ENCODE measurements at places on chromosomes 12 and 14.

- no peak for DNase-seq
These were observed 25.3 kb upstream of the FLVCR2 start for GRCh38 chr14:75553157-75553556.

DNA sequence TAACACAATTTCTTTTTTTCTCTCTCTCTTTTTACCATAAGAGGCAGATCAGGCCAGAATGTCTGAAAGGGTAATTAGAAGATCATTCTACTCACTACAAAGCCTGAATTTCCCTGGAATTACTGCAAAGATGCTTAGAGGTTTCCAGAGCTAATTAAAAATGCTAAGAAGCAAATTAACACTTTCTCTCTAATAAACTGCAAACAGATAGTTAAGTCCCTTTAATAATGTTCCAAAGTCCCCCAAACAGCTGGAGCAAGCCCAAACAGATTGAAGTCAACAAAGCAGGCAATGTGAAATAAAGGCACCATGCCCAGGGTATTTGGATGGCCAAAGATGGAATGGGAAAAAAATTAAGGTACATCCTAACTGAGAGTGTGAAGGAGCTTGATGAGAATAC, 208.8 kb upstream of the LRFN5 start:
- DNase-seq, result no peak

DNA sequence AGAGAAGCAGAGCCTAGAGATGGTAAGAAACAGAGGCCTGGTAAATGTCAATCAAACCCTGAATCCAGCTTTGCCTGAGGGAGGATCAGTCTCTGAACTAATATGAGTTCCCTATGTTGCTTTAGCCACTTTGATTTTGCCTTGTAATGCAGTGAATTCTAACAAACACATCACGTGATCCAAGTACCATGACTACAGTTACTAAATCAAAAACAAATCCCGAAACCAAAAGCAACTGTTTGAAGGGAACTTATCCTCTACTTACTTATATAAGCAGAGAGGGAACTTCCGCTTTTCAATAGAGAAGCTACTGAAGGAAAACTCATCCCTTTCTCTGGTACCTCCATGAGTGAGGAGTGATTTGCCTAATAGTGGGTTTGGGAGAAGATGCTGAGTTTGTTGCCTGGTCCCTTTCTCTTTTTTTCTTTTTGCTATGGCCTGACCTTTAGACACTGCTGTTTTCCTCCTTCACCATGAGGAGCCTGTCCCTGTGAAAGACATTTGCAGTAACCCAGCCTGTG, 7.7 kb upstream of the PPTC7 start:
- DNase-seq, result no peak

- DNase-seq, result no peak
These were observed 262.5 kb upstream of the TMEM132C start for GRCh38 chr12:128004383-128004938.

- DNase-seq, result no peak
These were observed 12.3 kb downstream of the CRACR2A start for GRCh38 chr12:3740480-3741231.

GRCh38 chr12:21907948-21908837, 33.0 kb downstream of the ABCC9 start:
- DNase-seq, result no peak

DNA sequence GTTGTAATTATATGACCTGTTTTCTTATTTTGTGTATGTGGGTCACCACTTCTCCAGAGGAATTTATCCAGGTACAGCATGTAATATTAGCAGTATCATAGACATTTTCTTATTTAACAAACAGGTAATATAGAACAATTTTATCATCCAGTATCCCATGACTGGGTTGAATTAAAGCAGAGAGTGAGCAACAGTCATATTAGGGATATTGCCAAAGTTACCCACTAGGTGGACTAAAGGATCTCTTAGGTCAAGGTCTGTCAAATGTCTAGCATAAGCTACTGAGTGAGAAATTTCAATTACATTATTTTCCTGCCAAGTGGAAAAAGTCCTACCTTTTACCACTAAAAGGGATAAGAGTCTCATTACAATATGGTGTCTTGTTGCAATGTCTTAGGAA, 62.1 kb upstream of the TRIM9 start:
- no peak for DNase-seq

DNA sequence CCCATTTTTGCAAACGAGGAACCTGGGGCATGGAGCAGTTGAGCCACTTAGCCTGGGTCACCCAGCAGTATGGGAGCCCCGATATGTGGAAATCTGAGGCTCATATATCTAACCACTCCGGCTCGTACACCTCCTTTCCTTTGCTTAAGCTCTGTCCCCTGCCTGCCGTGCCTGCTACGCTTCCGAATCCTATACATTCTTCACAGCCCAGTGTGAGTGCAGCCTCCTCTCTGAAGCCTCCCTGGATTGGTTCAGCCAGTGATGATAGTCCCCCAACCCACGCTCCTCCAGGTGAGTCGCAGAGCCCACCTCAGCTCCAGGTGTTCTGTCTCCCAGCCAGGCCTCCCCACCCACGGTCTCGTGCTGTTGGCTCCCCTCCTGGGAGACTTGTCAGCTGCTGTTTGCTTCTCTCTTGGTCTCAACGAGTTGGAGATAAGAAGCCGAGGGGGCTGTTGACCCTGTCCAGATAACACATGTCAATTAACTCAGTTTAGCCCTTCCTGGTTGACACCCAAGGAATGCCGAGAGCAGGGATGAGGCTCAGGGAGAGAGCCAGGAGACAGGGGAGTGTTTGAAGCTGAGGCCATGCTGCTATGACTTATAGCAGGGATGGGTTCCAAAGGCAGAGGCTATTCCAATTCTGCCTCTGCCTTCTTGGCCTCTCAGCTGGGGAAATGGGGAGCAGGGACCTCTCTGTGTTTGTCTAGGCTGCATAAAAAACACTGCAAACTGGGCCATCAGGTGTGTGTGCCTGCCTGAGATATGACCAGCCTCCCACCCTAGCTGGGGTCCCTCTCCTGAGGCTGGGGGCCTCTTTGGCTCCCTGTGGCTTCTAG, 19.0 kb downstream of the SDSL start:
- DNase-seq, result no peak

- no peak for DNase-seq
These were observed 21.1 kb upstream of the LGALS3 start for GRCh38 chr14:55107766-55108554.

GRCh38 chr14:102464846-102465341, 44.7 kb downstream of the ANKRD9 start:
- DNase-seq, result no peak

DNA sequence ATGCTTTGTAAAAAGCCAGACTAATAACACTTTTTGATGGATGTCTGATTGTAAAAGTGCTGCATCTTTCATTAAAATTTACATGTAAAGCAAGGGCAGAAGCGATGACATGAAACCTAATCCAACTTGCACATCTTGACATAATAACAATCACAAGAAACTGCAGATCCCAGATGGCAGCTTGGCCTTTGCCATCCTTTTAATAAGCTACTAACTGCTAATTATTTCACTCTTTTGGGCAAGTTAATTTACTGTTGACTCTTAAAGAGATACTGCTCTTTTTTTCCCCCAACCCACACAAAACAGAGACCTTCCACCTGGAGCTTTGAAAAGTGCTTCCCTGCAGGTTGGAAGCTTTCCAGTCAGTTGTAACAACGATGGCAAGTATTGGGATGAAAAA, 137.5 kb downstream of the NRXN3 start:
- DNase-seq, result no peak

DNA sequence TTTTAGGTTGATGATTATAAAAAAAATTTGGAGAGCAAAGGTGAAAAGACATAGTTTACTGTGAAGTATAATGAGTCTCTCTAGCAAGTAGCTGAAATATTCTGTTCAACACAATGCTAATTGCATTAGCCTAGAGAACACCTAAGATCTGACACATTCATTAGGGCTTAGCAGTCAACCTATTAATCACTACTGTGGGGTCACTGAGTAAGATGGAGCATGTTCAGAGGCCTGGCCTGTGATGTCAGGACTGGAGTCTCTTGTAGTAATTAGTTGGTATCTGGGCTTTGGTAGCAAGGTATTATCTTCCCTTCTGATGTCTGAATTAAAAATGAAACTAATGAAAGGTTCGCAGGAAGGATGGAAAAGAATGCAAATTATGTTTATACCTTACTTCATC, 112.7 kb downstream of the SLC16A7 start:
- DNase-seq, result no peak

DNA sequence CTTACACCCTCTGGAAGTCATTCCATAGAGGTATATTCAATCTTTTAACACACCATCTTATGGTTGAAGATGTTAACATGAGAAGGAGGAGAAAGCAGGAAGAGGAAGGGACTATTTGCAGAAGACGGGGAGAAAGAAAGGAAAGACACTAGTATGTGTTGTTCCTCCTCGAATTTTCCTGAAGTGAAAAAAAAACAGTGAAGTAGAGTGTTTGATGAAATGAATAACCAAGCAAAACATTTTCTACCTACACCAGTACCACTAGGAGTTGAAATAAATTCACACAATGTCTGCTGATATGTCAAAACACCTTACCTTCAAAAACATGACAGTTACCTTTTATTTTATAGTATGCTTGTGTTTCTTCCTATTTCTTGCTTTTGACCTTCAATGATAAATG, 1.4 kb upstream of the CNOT2 start:
- DNase-seq, result no peak

- DNase-seq, result peak; percentile 46
These were observed 18.0 kb downstream of the TNFAIP2 start for GRCh38 chr14:103141117-103141796.

- no peak for DNase-seq
These were observed 1097.3 kb downstream of the SLC16A7 start for GRCh38 chr12:60693019-60693626.

GRCh38 chr12:18752947-18753346, 15.0 kb downstream of the CAPZA3 start:
- DNase-seq, result no peak

GRCh38 chr14:81402123-81402495, 2.0 kb upstream of the STON2 start:
- no peak for DNase-seq

DNA sequence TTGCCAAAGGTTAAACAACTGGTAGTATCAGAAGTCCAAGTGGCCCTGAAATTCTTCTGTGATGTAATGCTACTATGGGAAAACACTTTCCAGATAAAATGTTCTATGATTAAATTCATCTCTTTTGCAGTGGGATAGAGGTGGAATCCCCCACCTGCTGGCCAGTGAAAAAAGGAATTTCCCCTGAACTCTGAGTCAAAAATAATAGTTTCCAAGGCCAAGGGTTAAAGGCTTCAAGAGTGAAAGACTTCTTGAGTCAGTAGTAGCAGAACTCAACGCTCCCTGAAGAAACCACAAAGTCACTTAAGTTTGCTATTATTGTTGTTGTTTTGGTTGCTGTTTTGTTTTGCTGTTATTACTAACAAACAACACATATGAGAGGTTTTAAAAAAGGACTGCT, 330.8 kb downstream of the SOX5 start:
- DNase-seq, result no peak

DNA sequence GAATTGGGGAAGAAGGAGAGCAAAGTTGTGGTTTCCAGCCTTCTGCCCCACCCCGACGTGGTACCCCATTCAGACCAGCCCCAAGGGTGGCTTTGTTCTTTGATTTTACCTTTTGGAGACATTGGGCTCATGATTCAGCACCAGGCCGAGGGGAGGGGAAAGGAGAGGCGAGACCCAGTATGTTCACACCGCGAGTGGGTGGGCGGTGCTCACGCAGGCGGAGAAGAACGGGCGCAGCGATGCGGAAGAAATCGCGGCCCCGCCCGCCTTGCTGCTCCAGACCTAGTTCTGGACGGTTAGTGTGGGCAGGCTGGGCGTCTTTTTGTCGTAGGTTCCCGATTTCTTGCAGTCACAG, 963 bp downstream of the ATL1 start:
- peak; percentile 53 for DNase-seq

GRCh38 chr12:65171073-65171472, 1.7 kb downstream of the LEMD3 start:
- no peak for DNase-seq

- no peak for DNase-seq
These were observed 4.2 kb upstream of the DTD2 start for GRCh38 chr14:31461545-31461944.

DNA sequence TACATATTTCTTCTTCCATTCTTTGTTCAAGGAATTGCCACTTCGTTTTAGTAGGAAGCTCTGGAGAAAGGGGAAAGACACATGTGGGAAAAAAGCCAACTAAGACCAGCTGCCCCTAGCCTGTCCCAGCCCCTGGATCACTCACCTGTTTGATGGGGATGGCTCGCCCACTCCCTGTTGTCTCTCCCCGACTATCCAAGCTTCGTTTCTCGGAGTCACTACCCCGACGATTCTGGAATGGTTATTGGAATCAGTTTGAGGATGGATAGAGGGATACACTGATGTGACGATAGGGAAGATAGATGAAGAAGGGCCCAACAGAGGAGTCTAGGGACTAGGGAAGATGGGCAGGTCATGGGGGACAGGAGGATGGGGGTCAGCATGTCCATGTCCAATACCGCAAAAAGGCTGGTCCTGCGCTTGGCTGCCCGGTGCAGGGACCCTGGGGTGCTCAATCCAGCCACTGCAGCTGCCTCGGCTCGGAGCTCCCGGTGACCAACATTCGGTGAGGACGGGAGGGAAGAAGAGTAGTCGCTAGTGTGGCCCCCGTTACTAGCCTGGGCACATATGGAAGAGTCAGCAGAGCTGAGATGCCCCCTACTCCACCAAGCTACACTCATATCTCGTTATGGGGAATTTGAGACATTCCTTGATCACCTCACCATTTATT, 7.0 kb downstream of the AGAP2 start:
- DNase-seq, result no peak

- no peak for DNase-seq
These were observed 85.9 kb downstream of the ARMH4 start for GRCh38 chr14:58066115-58066514.

DNA sequence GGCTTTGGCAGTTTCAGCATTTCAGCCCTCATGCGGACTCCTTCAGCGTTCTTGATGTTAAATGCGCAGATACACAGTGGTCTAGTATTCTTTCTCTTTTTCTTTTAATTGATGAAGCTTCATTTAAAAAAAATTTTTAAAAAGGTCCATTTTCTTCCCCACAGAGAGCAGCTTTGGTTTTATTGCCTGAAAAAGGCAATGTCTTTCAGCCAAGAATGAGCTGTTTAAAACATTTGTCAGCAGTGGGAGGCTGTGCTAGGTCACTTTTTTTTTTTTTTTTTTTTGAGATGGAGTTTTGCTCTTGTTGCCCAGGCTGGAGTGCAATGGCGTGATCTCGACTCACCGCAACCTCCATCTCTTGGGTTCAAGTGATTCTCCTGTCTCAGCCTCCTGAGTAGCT, 13.5 kb downstream of the KMT5A start:
- no peak for DNase-seq

- DNase-seq, result no peak
These were observed 12.9 kb downstream of the MIA2 start for GRCh38 chr14:39246618-39247017.

DNA sequence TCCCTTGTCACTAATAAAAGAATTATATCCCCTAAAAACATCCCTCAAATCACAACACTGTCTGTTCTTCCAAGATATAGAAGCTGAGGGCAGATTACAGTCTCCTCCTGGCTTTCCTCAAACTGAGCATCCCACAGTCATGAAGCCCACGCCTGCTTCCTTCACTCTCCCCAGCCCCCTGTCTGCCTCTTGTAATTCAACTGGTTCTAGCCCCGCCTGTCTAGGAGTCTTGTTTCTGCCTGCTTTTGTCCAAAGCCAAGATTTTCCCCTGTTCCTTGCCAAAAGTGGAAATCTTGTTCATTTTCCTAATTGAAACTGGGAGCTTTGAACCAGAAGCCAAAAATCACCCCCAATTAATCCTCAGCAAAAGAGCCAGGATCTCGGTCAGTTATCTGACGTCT, 35.9 kb upstream of the PWP1 start:
- no peak for DNase-seq
